ENCODE measurements at places on chromosomes 7 and 10. TPM values are rescaled to one million over a fixed set of nuclear protein-coding genes. Genes with fewer than 3 reads are reported as not detected.

The OPALIN gene
- total RNA-seq: not detected

The ACBD7 gene
- total RNA-seq: 1.1 TPM

DNA sequence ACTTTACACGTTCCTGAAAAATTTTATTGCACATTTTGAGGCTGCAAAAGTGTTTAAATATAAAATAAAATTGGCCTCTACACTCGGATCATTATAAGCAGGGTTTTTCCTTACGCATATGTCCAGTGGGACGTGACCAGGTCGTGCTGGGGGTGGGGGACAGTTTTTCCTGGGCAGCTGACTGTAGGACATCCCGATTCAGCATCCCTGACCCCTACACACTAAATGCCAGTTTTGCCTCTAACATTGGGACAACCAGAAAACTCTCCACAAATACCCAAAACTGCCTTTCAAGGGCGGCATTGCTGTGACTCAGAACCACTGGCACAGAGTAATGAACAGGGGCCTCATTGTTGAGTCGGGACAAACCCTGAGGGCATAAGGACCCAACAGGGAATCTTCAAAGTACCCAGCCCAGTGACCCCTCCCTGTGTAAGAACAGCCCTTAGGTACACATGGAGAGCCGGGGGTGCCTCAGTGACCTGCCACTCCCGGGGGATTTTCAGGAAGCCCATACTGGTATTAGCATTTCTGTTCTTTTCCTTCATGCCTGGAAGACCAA lies 170.6 kb downstream of the ARHGAP21 start:
- DNase-seq: no peak

The SFRP4 gene
- total RNA-seq: not detected

DNA sequence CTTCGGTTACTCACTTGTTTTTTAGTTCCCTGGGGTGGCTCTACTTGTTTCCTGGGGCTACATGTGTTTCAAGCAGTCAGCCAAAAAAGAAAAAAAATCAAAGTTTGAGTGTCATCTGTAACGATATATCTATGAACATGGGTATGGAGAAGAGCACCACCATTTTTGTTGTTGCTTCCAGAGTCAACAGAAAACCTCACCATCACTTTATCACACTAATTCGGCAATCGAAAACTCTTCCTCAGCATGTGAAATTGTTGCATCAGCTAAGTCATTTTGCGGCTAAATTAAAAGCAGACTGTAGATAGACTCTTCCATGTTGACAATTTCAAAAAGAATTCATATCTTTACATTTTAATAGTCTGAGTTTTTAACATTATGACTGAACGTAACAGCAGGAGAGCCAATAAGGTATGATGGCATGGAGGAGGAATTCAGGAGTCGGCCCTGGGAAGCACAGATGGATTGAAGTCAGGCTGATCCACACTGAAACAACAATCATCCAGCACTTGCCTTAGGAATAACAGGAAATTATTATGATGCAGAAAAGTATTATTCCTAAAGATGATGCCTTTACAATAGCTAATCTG lies 455.7 kb upstream of the KLF6 start:
- DNase-seq: peak; percentile 96

All from IMR-90 (cell line).